ENCODE measurements at places on chromosomes 12 and 14. TPM values are rescaled to one million over a fixed set of nuclear protein-coding genes. Genes with fewer than 3 reads are reported as not detected.
A peak's percentile ranks its signal among the peaks of the same experiment; 100 is the strongest.

DNA sequence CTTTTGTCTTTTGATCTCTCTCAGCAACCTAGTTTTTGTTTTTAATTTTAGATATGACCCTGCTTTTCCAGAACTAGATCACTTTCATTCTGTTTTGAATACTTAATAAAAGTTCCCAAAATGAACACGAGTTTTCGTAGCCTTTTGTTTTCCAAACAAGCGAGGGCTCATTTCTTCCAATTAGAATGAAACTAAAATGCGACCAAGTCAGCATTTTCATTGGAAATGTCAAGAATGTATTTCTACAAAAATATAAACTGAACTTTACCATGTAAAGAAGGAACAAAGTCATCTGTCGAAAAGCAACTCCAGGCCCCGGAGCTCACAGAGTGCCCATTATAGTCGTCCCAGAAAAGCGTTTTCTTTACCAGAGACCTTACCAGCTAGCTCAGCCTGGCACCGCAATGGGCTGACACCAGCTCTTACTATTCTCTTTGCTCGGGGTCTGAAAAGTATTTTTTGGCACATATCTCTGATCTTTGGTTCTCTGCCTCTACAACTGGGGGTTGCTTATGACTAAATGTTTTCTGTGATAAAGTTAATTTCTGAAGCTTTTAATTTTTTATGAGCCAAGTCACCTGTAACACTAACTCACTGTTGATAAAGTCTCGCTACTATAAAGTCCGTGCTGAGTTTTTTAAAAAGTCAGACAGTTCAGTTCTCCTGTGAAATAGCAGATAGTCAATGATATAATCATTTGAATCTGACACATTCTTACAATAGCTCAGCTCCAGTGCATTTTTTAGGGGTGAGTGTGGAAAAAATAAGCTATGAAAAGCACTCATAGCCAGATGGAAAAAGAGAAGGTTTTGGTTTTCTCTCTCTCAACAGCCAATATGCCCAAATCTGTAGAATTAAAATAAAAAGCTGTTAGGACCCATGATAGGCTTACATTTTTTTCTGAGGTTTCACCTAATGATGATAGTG lies 43.4 kb downstream of the SAMD4A start:
- no peak for DNase-seq
- H3K36me3 ChIP-seq: no peaks in the 10 kb centered on the region
- H3K4me1 ChIP-seq: no peaks in the 10 kb centered on the region
- H3K27ac ChIP-seq: no peak overlapping the region
- H3K27me3 ChIP-seq: no peaks in the 10 kb centered on the region

GRCh38 chr14:61581955-61582615 lies 113.2 kb upstream of the HIF1A start:
- no peaks in the 10 kb centered on the region for H3K27me3 ChIP-seq
- no peak for DNase-seq
- H3K4me1 ChIP-seq: peaks cover 13% of the 10 kb centered on the region
- H3K36me3 ChIP-seq: no peaks in the 10 kb centered on the region
- H3K27ac ChIP-seq: no peak overlapping the region

DNA sequence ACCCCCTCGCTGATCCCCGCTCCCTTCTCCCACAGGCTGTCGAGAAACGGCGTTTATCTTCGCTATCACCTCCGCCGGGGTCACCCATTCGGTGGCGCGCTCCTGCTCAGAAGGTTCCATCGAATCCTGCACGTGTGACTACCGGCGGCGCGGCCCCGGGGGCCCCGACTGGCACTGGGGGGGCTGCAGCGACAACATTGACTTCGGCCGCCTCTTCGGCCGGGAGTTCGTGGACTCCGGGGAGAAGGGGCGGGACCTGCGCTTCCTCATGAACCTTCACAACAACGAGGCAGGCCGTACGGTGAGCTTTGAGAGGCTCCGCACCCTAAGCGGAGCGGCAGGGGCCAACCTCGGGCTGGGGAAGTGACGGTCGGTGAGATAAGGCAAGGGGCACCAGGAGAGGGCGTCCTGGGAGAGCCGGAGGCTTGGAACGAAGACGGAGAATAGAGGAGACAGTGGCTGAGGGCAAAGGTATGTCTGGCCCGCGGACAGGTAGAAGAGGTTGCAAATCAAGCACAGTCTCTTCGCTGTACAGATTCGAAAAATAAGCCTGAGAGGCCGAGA lies 2.3 kb downstream of the WNT1 start:
- H3K27ac ChIP-seq: no peak overlapping the region
- no peaks in the 10 kb centered on the region for H3K36me3 ChIP-seq
- H3K4me1 ChIP-seq: peaks cover 44% of the 10 kb centered on the region
- DNase-seq: peak; percentile 85
- peak overlapping the region; percentile 37 for H3K4me3 ChIP-seq

DNA sequence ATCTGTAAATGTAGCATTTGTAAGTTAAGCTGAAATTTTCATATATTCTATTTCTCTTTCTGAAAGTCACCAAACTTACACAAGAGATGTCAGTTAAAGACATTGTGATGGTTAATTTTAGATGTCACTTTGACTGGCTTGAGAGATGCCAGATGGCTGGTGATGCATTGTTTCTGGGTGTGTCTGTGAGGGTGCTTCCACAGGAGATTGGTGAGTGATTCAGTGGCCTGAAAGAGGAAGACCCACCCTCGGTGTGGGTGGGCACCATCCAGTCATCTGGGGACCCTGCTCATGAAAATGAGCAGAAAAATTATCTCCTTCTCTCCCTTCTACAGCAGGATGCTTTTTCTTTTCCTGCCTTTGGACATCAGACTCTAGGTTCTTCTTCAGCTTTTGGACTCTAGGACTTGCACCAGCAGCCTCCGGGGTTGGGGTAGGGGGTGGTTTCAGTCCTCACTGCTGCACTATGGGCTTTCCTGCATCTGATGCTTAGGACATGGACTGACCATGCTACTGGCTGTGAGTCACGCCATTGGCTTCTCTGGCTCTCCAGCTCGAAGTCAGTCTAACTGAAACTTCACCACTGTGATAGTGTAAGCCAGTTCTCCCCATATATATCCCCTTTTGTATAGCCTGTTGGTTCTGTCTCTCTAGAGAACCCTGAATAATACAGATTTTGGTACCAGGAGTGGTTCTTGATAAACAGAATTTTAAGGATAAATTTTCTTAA lies 20.9 kb downstream of the PDE6H start:
- no peak overlapping the region for H3K4me3 ChIP-seq
- DNase-seq: no peak
- H3K36me3 ChIP-seq: no peaks in the 10 kb centered on the region
- H3K4me1 ChIP-seq: peaks cover 17% of the 10 kb centered on the region
- H3K27ac ChIP-seq: no peak overlapping the region

- no peaks in the 10 kb centered on the region for H3K4me1 ChIP-seq
- no peaks in the 10 kb centered on the region for H3K27me3 ChIP-seq
Observed at GRCh38 chr12:125395583-125396215, 330.5 kb downstream of the AACS start.

DNA sequence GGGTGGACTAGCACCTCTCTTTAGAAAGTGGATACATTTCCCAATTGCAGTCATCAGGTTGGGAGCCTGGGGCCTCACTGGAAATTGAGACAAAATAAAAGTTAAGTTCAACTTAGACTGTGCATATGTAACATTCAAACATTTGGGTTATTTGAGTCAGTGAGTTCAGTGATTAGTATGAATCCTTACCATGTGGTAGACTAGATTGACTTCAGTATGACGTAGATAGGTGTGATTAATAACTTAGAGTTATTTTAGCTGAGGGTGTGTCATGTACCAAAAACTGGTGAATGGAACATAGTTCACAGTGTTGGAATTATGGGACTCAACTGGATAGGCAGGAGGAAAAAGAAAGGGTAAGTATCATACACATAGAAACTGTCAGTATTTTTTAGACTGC lies 8.0 kb upstream of the SSTR1 start:
- no peak overlapping the region for H3K4me3 ChIP-seq
- no peaks in the 10 kb centered on the region for H3K4me1 ChIP-seq
- no peaks in the 10 kb centered on the region for H3K27me3 ChIP-seq
- no peaks in the 10 kb centered on the region for H3K36me3 ChIP-seq

DNA sequence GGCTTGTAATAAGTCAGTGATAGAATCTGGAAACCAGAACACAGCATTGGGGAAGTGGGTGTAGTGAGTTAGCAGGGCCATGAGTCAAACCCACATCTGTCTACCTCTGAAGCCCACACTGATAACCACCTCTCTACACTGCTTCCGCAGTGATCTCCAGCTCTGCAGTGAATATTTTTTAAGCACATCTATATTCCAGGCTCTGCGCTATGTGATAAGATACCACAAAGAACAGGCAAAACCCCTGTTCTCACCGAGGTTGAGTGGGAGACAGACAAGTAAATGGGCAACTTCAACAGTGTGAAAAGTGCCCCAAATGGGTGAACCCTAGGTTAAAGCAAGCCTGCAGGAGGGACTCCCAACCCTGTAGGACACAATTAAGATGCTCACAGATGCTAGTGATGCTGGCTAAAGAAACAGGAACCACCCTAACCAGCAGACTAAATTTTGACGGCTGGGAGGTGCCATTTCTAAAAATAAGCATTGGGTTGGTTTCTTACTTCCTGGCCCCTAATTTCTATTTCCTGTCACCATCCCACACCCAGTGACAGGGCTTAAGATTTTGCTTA lies 375.0 kb downstream of the DPF3 start:
- H3K27me3 ChIP-seq: no peaks in the 10 kb centered on the region
- no peaks in the 10 kb centered on the region for H3K4me1 ChIP-seq
- H3K4me3 ChIP-seq: no peak overlapping the region
- H3K27ac ChIP-seq: no peak overlapping the region
- no peak for DNase-seq

The ASIC1 gene
- total RNA-seq: 1.4 TPM

The LALBA gene
- total RNA-seq: not detected

GRCh38 chr14:67643713-67644112 lies 24.0 kb downstream of the ARG2 start:
- no peak overlapping the region for H3K27ac ChIP-seq
- H3K27me3 ChIP-seq: no peaks in the 10 kb centered on the region
- no peak overlapping the region for H3K4me3 ChIP-seq
- no peaks in the 10 kb centered on the region for H3K4me1 ChIP-seq

DNA sequence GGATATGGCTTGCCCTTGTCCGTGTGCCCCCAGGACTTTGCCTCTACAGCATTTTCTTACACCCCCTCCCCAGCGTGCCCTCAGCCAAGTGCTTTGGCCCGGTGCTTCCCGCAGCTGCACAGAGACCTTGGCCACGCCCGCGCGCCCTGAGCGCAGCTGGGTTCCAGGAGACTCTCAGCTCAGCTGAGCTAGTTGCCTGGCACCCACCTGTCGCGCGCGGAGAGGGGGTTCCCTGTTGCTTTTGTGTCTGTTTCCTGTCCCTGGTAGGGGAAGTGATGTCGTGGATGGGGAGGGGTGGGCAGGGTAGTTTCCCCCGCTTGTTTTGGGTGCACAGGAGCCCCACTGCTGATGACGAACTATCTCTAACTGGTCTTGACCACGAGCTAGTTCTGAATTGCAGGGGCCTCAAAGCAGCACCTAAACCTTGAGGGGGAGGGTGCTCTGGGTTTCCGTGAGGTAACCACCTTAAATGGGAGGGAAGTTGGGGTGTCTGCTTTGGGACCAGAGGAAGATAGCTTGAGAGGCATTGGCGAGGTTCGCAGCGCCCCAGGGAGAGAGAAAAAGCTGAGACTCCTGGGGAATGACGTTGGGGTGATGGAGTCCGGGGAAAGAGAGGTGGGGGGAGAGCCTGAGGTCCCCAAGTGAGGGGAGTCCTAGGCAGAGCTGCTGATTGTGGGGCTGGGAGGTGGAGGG lies 1.5 kb downstream of the DIO3 start:
- DNase-seq: peak; percentile 58
- H3K27me3 ChIP-seq: peaks cover 16% of the 10 kb centered on the region
- H3K27ac ChIP-seq: no peak overlapping the region
- H3K4me1 ChIP-seq: peaks cover 2% of the 10 kb centered on the region
- H3K36me3 ChIP-seq: no peaks in the 10 kb centered on the region

DNA sequence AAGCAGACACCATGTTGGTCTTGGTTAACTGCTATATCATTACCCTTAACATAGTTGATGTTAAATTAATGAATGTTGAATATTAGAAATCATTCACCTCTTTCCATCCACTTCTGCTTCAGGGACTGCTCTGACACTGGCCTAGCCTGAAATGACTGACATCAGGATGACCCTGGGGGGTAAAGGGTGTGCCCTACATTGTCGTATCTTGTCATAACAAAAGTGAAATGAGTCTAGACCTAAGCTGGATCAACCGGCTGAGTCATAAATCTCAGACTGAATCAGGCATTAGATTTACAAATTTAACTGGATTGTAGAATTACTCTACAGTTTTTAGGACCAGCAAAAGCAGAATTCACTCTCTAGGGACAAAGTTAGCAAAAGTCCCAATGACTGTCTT lies 35.3 kb downstream of the KICS2 start:
- no peaks in the 10 kb centered on the region for H3K36me3 ChIP-seq
- H3K27me3 ChIP-seq: no peaks in the 10 kb centered on the region
- H3K4me3 ChIP-seq: no peak overlapping the region
- no peak overlapping the region for H3K27ac ChIP-seq

The CHGA gene
- not detected for total RNA-seq

- no peak for DNase-seq
- H3K4me3 ChIP-seq: no peak overlapping the region
- H3K27me3 ChIP-seq: peaks cover 5% of the 10 kb centered on the region
- H3K36me3 ChIP-seq: no peaks in the 10 kb centered on the region
Observed at GRCh38 chr12:27336282-27336653, 3.6 kb downstream of the BMAL2 start.

DNA sequence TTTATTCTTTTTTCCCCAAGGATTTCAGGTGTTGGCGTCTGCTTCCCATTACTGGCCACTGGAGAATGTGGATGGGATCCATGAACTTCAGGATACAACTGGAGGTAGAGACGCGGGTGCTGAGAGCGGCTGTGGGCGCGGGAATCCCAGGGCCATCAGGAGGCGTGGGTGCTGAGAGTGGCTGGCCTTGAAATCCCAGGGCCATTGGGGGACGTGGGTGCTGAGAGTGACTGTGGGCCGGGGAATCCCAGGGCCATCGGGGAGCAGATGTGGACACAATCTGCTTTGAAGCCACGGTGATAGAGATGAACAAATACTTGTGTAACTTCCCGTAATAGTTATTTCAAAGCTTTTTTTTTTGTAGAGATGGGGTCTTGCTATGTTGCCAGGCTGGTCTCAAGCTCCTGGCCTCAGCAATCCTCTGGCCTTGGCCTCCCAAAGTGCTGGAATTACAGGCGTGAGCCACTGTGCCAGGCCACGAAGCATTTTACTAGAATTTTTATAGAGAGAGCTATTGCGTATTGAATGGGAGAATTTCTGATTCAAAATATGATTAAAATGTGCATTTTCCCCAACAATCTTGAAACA lies 12.8 kb downstream of the ADGRD1 start:
- DNase-seq: no peak
- H3K36me3 ChIP-seq: peaks cover 39% of the 10 kb centered on the region
- H3K27ac ChIP-seq: no peak overlapping the region
- H3K27me3 ChIP-seq: no peaks in the 10 kb centered on the region
- no peak overlapping the region for H3K4me3 ChIP-seq

The GPR137C gene
- not detected for total RNA-seq

The RNASE3 gene
- not detected for total RNA-seq

- H3K27me3 ChIP-seq: no peaks in the 10 kb centered on the region
- no peaks in the 10 kb centered on the region for H3K4me1 ChIP-seq
- H3K4me3 ChIP-seq: no peak overlapping the region
- no peak for DNase-seq
Observed at GRCh38 chr12:19167708-19168107, 38.2 kb downstream of the PLEKHA5 start.

Measured in upper lobe of left lung (tissue), 6 donors.